MCF 10A (cell line): ENCODE measurements at places on chromosomes 5 and 9.

- DNase-seq, result no peak
These were observed 107.2 kb downstream of the ARHGEF28 start for GRCh38 chr5:73733219-73733618.

GRCh38 chr5:35880156-35880555 is 23.5 kb downstream of the IL7R start:
- no peak for DNase-seq

DNA sequence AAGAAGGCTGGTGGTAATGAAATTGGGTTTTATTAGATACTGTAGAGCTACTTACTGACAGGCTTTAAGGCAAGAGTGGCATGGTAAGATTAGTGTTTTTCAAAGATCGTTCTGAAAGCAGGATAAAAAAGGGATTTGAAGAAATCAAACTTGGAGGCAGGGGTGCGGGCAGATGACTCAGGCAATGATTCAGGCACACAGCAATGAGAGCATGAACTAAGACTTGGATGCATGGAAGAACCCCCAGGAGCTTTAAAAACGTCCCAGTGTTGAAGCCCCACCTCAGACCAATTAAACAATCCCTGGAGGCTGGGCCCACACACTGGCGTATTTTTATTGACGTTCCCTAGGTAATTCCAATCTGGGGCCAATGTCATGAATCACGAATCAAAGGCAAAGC is 102.5 kb downstream of the SREK1 start:
- peak; percentile 55 for DNase-seq

GRCh38 chr9:131092548-131093440 is 3.5 kb upstream of the AIF1L start:
- no peak for DNase-seq

GRCh38 chr9:94148419-94148818 is 64.2 kb downstream of the PTPDC1 start:
- no peak for DNase-seq

GRCh38 chr5:149298842-149299404 is 27.3 kb downstream of the AFAP1L1 start:
- no peak for DNase-seq

- DNase-seq, result peak; percentile 99
These were observed 48.2 kb upstream of the RPL26L1 start for GRCh38 chr5:172910828-172911627.

DNA sequence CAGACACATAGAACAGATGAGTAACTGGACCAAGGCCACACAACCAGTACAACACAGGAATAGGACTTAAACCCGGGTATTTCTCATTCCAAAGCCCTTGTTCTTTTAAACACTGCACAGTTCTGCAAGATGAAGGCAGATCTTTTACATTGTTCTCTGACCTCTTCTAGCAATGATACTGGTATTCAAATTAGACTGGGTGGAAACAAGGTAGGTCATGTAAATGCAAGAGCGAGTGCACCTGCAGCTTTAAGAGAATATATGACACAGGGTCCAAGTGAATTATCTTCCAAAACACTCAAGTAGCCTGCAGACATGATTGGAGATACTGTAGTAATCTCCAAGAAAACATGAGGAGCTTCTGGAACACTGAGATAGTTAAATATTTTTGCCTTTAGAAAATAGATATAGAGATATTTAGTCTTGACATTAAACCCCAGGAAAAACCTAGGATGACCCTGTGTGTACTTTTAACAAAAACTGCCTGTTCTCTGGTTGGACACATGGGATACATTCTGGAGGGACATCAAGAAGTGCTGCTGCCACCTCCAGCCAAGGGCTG is 130.6 kb upstream of the EPB41L4A start:
- no peak for DNase-seq

DNA sequence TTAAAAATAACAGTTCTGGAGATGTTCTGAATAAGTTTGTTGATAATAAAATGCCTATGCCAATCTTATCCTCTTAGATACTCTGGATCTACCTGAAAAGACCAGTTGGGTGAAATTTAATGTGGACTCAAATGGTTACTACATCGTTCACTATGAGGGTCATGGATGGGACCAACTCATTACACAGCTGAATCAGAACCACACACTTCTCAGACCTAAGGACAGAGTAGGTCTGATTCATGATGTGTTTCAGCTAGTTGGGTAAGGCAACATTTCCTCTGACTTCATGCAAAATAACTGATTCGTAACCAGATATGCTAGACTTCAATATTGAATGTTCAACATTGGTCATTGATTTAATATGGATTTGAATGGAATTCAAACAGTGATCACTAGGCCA is 27.0 kb downstream of the ERAP2 start:
- no peak for DNase-seq

DNA sequence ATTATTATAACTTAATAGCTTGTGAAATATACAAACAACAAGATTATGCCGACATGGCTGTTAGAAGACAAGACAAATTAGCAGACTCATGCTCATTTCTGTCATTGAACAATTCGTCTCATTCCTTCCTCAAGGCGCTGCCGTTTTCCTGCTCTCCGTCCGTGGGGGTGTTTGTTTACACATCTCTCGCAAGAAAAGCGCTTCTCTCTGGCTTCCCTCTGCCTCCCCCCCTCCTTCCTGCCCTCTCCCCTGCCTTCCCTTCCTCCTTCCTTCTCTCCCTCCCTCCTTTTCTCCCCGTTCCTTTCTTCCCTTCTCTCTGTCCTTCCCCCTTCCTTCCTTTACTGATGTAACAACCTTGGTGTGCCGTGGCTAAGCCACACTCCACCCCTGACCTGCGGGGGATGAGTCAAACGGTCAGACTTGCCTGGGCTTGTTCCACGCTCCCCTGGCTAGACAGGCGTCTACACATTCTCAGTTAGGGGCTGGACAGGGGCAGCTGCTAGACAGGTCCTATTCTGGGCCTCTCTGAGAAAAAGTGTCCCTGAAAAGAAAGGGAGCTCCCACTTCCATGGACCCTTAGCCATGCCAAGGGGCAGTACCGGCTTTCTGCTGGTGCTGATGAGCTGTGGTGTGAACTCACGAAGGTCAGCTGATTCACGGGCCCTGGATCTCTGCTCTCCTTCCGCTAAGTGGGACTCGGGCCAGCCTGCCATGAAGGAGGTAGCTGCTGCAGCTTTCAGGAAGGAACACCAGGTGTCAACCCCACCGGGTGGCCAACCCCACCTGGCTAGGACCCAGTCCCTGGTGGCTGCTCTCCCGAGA is 32.0 kb upstream of the SPTLC1 start:
- DNase-seq, result peak; percentile 94

DNA sequence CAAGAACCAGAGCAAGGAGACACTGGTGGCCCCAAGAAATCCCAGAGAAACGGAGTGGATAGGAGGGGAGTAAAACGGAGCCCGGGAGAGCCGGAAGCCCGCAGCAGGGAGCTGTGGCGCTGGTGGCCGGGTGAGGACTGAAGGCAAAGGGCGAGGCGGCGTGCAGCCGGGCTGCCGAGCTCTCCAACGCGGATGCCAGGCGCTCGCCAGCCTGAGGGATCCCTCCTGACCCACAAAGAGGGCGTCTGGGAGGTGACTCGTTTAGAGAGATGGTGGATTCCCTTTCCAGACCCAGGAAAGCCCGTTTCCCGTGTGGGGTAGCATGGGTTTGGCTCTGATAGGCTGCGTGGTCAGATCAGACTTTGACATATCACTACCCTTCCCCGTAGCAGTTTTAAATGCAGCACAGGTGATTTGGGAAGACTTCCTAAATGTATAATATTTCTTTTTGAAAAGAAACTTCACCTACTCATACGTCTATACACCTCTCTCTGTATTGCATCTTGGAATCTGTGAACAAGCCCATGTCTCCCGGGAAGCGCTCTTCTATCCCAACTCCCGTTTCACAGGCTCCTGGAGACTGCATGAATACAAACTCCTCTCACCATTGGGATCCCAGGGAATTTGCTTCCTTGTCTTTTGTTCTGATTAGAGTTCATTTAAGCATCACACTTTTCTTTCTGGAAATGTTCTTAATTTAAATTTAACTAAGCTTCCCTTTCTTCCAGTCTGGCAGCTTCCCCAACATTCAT is 158.1 kb downstream of the C9orf152 start:
- no peak for DNase-seq

GRCh38 chr5:178545176-178545575 is 45.0 kb downstream of the COL23A1 start:
- DNase-seq, result no peak

GRCh38 chr9:100600521-100601079 is 22.7 kb downstream of the CAVIN4 start:
- DNase-seq, result no peak

DNA sequence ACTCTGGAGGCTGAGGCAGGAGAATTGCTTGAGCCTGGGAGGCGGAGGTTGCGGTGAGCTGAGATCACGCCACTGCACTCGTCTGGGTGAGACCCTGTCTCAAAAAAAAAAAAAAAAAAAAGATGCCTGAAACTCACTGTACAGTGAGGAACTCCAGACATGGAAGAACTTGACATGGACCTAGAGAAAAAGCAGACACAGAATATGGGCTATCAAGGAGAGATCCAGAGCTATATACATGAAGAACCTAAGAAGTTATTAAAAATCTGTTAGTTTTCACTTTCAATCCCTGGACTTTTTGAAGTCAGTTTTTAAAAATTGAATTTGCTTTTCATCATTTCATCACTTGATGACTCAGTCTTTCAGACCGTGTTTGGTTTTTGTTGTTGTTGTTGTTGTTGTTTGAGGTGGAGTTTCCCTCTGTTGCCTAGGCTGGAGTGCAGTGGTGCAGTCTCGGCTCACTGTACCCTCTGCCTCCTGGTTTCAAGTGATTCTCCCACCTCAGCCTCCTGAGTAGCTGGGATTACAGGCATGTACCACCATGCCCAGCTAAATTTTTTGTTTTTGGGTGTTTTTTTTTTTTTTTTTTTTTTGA is 20.3 kb downstream of the PAIP2 start:
- DNase-seq, result no peak

DNA sequence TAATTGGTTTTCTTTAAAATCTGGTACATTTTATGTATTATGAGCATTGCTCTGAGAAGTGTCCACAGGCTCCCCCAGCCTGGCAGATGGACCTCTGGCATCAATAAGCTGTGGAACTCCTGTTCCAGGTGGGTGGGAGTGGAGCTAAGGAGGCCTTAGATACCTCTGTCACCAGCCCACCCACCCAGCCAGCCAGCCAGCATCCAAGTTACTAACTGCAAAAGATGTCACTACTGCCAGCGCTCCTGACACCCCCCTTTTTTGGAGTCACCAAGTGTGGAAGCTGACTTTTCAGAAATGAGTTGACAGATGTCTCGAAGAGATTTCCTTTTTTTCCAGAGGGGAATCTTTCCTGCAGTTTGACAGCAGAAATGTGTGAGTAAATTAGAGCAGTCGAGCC is 111.2 kb downstream of the GALNT10 start:
- DNase-seq, result no peak

GRCh38 chr5:174793684-174794328 is 69.4 kb downstream of the MSX2 start:
- peak; percentile 76 for DNase-seq

GRCh38 chr5:122447879-122448278 is 135.8 kb downstream of the SNCAIP start:
- no peak for DNase-seq

GRCh38 chr5:19172926-19173470 is 815.0 kb downstream of the CDH18 start:
- DNase-seq, result no peak

DNA sequence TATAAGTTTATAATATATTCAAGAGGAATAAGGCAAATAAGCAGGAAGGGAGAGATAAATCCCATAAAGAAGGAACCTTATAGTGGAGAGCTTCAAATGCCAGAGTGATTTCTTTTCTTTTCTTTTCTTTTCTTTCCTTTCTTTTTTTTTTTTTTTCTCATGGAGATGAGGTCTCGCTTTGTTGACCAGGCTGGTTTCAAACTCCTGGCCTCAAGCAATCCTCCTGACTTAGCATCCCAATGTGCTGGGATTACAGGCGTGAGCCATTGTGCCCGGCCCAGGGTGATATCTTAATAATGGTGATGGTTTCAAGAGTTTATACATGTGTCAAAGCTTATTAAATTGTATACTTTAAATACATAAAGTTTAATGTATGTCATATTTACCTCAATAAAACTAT is 19.6 kb upstream of the FOCAD start:
- no peak for DNase-seq

- DNase-seq, result no peak
These were observed 1829.9 kb downstream of the EFNA5 start for GRCh38 chr5:105840800-105841199.

GRCh38 chr9:68914751-68915150 is 99.2 kb downstream of the PRKACG start:
- no peak for DNase-seq

- no peak for DNase-seq
These were observed 244.3 kb downstream of the TAF11L14 start for GRCh38 chr5:17878541-17878940.

DNA sequence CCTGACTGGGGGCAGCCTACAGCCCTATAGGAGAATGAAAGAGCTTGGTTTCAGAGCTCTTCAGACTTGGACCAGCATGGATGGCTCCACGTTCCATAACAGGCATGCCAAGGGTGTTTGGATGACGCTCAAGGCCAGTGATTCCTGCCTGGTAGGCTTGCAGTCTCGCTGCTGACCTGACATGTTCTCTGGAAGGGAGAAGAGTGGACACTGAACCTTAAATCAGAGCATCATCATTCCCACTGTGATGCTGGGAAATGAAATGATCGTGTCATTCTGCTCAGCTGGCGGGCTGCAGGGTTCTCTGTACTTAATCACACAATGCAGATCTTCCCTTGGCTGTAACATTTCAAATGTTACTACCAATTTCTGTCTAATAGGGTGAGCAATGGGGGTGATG is 57.0 kb downstream of the CFAP90 start:
- DNase-seq, result no peak

DNA sequence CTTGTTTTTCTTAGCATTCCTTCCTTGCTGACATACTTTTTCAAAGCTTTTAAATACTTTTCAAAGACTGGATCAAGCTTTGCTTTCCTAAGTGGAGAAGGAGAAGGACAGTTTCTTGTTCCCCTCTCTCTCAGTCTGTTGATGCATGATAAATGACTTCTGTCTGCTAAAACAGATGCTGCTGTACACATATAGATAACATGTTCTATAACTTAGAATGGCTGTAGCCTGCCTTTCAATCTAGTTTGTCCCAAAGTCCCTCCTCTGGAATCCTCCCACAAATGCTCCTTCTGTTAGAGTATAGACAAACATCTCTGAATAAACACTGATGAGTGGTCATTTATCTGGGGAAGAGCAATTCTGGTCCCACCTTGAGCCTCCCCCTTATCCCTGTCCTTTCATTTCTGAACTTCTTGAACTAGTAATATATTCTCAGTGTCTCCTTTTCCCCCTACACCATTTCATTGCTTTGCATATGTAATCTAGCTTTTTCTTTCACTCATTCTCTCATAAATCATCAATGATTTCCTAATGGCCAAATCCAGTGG is 5.4 kb upstream of the HEMGN start:
- DNase-seq, result no peak

- no peak for DNase-seq
These were observed 3.2 kb upstream of the DBN1 start for GRCh38 chr5:177476531-177477233.

- peak; percentile 0 for DNase-seq
These were observed 247.2 kb upstream of the EFNA5 start for GRCh38 chr5:107917983-107918382.

DNA sequence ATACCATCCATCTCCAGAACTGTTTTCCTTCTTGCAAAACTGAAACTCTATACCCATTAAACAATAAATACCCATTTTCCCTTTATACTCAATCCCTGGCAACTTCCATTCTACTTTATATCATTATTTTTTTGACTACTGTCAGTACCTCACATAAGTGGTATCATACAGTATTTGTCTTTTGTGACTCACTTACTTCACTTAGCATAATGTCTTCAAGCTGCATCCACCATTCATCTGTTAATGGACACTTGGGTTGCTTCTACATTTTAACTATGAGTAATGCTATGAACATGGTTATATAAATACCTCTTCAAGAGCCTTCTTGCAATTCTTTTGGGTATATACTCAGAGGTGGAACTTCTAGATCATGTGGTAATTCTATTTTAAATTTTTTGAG is 11.6 kb upstream of the TYRP1 start:
- no peak for DNase-seq
